Daoy (cell line): ENCODE measurements at places on chromosomes 16 and 17.

DNA sequence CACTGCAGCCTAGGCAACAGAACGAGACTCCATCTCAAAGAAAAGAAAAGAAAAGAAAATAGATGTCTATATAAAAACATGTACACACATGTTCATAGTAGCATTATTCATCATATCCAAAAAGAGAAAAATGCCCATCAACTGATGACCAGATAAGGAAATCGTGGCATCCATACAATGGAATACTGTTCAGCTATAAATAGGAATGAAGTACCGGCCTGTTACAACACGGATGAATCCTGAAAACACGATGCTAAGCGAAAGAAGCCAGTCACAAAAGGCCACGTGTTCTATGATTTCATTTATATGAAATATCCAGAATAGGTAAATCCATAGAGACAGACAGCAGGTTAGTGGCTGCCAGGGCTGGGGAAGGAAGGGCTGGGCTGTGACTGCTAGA is 65.8 kb downstream of the TBC1D16 start:
- DNase-seq, result no peak

DNA sequence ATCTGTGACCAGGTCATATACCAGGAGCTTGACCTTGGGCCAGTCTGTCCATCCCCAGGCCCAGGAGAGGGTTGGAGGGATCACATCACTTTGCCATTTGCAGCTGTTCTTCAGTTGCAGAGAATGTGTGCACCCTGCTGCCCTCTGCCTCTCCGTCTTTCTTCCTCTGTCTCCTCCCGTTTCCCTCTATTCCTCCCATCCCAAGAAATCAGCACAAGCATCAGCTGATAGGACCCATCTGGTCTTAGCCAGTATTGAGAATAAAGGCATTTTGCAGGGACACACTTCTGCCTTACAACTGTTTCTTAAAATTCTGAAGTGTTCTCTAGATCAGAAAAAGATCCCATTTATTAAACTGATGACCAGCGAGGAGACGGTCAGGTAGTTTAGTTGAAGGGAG is 368.7 kb downstream of the CPPED1 start:
- no peak for DNase-seq

DNA sequence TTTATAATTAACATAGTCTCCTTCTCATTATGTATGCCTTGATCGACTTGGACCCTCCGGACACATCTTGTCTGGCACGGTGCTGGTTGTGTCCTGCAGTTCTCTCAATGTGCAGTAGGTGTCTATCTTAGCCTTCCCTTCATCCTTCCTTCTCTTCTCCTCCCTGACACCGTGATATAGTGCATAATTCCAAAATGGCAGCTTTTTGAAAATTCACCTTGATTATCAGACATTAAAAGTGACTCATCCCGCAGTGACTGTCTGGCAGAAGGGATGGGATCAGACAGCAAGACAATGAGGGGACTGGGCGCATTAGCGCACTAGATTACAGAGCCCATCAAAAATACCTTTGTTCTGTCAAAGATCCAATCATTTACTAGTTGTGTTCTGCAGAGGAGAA is 70.0 kb upstream of the PMFBP1 start:
- peak; percentile 41 for DNase-seq

GRCh38 chr17:27442702-27443101 is 13.5 kb upstream of the KSR1 start:
- DNase-seq, result no peak

GRCh38 chr16:85917012-85917411 is 18.1 kb downstream of the IRF8 start:
- no peak for DNase-seq

GRCh38 chr17:79609673-79610645 is 892 bp downstream of the RBFOX3 start:
- no peak for DNase-seq

DNA sequence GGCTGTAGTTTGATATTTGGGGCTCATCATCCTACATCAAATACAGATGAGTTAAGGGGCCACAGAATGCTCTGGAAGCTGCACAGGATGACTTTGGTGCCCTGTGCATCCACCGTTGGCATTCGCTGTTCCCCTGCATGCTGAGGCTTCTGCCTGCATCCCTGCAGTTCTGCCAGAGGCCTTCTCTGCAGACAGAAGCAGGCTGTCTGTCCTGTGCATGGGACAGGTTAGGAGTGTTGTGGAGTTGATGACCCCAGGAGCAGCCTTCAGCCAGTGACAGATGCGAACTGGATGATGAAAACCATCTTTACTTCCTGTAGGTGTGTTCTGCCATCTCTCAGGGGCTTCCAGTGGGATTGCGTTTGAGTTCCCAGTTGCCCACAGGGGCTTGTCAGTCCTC is 13.6 kb upstream of the TNS4 start:
- DNase-seq, result no peak
